ENCODE measurements at places on chromosomes 7 and 10.

DNA sequence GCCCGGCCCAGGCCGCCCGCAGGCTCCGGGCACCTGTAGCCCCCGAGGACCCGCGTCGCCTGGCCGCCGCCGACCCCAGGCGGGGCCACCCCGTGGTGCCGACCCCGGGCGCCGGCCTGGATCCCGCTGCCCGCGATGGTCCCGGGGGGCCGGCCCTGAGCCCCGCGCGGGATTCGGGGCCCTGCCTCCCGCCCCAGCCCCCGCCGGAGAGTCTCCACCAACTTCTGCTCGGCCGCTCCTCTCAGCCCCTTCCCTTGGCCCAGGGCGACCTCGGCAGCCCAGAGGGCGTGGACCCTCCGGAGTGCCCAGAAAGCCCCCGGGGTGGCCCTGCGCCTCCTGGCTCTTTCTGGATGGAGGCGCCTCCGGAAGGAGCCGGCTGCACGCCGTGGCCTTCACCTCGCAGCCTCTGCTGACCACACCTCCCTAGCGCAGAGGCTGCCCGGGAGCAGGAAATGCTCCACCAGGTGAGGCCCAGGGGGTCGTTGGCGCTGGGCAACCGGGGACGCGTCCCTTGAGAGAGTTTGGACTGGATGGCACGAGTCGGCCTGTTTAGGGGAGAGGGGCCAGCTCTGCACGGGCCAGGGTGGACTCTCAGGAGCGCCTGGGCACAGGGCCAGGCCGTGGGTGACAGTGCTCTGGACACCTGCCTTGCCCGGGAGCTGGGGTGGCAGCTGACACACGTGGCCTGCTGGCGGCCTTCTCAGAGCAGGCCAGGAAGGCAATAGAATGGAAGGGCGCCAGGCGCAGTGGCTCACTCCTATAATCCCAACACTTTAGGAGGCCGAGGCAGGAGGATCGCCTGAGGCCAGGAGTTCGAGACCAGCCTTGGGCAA is 529 bp downstream of the ZNF853 start:
- no peak for DNase-seq

DNA sequence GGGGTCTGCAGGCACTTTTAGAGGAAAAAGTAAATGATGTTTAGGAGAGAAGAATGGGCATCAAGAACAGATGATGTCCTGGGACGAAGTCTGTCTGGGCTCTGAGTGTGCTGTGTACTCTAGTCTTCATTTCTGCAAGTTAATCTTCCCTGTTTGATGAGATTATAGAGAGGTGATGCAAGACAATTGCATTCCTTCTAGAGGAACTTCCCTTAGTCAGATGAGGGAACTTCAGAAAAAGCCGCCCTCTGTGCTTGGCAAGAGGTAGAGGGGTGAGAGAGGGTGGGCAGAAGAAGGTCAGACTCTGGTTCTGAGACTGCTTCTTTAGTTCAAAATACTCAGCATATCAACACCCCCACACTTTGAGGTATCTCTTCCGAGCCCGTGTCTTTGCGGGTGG is 797.9 kb downstream of the LRMDA start:
- DNase-seq, result no peak

DNA sequence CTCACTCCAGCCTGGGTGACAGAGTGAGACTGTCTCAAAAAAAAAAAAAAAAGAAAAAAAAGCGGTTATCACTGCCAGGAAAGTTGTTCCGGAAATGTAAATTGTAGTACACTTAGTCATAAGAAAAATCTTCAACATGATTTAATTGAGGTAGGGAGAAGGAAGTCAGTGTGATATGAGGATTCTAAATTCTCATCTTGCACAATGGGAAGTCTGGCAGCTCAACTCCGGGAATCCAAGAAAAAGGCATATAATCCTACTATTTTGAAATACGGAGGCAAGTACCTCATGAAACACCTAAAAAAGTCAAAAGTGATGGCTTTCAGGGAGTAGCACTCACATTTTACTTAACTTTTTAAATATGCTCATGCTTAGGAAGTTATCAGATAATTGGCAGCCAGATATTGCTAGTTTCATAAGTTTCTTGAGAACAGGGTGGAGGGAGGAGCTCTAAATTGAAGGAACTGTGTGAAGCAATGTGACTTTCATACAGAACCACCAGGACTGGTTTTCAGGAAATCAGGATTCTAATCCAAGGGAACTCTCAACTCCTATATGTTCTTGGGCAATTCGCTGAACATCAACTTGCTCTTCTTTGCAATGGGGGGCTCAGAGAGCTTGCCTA is 2.7 kb upstream of the C7orf25 start:
- DNase-seq, result no peak

DNA sequence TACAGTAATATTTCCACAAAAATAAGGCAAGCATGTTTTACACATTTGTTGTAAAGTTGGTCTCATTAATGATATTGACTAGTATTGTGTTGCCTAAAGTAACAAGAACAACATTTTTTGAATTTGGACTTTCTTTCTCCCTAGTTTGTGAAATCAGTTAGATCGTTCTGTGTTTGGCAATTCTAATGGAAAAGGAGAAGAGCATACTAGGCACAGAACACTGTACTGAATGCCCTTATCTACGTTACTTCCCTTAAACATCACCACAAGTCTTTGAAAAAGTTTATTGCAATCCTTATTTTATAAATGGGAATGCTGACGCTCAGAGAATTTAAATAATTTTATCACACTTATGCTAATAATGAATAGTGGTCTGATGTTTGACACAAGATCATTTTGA is 372.2 kb downstream of the EXOC4 start:
- no peak for DNase-seq

- DNase-seq, result no peak
Observed at GRCh38 chr10:125011171-125011925, 69.4 kb downstream of the ZRANB1 start.

DNA sequence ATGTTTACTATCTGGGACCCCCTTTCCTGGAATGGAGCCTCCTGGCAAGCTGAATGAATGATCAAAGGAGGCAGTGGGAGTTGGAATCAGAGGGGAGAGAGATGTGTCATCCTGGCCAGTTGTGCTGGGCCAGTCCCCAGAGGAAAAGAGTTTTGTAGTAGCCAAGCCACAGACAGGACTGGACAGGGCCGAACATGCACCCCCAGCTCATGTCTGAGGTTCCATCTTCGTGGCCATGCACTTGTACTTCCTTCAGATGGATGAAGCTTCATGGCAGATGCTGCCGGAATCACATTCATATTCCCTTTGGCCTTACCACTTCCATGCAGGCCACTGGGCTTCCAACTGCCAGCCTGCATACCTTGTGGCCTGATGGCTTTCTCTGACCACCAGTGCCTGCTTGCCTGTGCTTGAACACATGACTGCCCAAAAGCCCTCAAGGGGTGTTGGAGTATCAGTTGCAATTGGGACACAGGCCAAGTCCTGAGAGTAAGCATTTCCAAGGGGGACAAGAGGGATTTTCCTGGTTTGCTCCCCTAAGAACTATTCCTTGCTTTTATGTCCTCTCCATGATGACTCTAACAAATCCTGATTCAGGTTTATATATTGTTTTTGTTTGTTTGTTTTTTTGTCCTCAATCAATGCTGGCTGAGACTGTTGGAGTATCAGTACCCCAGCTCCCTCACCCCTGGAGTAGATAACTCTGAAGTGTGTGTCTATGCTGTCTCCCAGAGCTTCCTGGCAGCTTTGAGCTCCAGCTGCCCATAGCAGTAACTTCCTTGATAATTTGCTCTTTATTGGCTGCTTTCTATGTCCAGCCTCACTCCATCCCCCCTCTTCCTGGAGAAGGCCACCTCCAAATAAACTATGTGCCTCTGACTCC is 63.6 kb downstream of the TMEM130 start:
- DNase-seq, result peak; percentile 63

- DNase-seq, result no peak
Observed at GRCh38 chr7:107951896-107952295, 51.1 kb downstream of the LAMB1 start.

DNA sequence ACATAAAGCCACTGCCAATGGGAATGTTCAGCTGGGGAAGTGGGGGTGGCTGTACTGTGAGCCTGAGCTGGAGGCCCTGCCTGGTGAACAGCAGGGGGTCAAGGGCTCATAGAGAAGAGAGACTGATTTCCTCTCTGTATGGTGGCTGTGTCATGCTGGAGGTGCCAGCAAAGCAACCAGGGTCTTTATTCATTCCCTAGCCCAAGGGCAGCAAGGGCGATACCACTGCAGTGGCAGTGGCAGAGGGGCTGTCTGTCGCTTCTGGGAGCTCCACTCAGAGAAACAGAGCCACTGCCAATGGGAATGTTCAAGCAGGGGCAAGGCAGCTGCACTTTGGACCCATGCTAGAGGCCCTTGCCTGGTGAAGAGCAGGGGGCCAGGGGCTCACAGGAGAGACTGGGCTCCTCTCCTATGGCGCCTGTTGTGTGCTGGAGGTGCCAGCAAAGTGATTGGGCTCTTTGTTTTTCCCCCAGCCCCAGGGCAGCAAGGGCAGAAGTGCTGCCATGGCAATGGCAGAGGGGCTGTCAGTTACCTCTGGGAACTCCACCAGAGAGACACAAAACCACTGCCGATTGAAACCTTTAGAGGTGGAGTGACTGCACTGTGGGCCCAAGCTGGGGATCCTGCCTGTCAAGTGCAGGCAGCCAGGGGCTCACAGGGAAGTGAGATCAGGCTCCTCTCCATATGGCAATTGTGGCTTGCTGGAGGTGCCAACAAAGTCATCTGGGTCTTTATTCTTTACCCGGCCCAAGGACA is 545.1 kb downstream of the SH2D4B start:
- DNase-seq, result no peak
